ENCODE measurements at places on chromosomes 5 and 9. TPM values are rescaled to one million over a fixed set of nuclear protein-coding genes. Genes with fewer than 3 reads are reported as not detected.
A peak's percentile ranks its signal among the peaks of the same experiment; 100 is the strongest.

PCDHGA9 gene
- not detected for total RNA-seq

- H3K4me3 ChIP-seq: peak overlapping the region; percentile 62
- peaks cover 8% of the 10 kb centered on the region for H3K27me3 ChIP-seq
Observed at GRCh38 chr9:27367175-27367798, 70.3 kb upstream of the EQTN start.

- no peaks in the 10 kb centered on the region for H3K36me3 ChIP-seq
- DNase-seq: no peak
- no peak overlapping the region for H3K4me3 ChIP-seq
- H3K27me3 ChIP-seq: peaks cover 12% of the 10 kb centered on the region
- H3K27ac ChIP-seq: no peak overlapping the region
Observed at GRCh38 chr9:96199006-96199405, 103.0 kb downstream of the HSD17B3 start.

ZFP62 gene
- 23.7 TPM for total RNA-seq

GRCh38 chr5:59158637-59159391 is 575.9 kb downstream of the RAB3C start:
- no peak for DNase-seq
- H3K4me3 ChIP-seq: no peak overlapping the region
- no peaks in the 10 kb centered on the region for H3K36me3 ChIP-seq
- peaks cover 13% of the 10 kb centered on the region for H3K4me1 ChIP-seq
- H3K27me3 ChIP-seq: no peaks in the 10 kb centered on the region
- H3K27ac ChIP-seq: no peak overlapping the region

- peaks cover 7% of the 10 kb centered on the region for H3K36me3 ChIP-seq
- H3K27ac ChIP-seq: no peak overlapping the region
- no peaks in the 10 kb centered on the region for H3K4me1 ChIP-seq
Observed at GRCh38 chr5:60640901-60641300, 59.1 kb downstream of the DEPDC1B start.

DNA sequence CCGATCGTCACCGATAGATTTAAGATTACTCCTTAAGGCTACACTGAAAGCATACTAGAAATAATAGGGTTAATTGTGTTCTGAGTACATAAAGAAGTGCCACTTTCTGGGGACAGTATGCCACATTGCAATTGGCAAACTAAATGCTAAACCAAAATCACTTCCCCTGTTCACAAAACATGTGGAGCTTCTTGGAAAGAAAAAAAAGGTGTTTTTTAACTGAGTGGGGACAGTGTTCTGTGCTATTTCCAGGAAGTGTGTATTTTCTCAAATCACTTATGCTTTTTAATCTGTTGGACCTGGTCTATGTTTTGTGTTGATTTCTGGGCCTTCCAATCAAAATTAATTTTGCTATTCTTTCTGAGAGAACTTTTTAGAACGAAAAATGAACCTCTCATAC is 149.3 kb upstream of the MPDZ start:
- DNase-seq: no peak
- H3K27ac ChIP-seq: no peak overlapping the region
- H3K4me1 ChIP-seq: no peaks in the 10 kb centered on the region
- no peaks in the 10 kb centered on the region for H3K27me3 ChIP-seq
- H3K4me3 ChIP-seq: no peak overlapping the region

DNA sequence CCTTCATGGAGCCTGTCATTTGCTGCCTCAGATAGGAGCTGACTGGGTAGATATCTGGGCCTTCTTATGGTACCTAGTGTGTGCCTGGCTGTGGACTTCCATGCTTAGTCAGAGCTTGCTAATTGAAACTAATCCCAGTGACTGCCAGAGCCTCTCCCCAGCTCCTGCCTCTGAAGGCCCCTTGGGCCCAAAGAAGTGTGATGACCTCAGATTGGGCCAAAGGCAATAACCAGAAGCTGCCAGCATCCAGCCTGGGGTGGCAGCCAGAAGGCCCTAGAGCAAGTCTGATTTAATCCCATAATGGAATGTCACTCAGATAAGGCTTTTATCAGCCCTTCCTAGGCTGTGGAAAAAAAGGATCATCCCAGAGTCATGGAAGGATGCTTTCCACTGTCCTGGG is 17.1 kb upstream of the CDC23 start:
- H3K4me3 ChIP-seq: no peak overlapping the region
- H3K27me3 ChIP-seq: peaks cover 16% of the 10 kb centered on the region
- no peaks in the 10 kb centered on the region for H3K36me3 ChIP-seq
- no peak overlapping the region for H3K27ac ChIP-seq
- H3K4me1 ChIP-seq: no peaks in the 10 kb centered on the region
- DNase-seq: no peak

- H3K4me1 ChIP-seq: no peaks in the 10 kb centered on the region
- no peaks in the 10 kb centered on the region for H3K27me3 ChIP-seq
- H3K36me3 ChIP-seq: peaks cover 18% of the 10 kb centered on the region
- no peak overlapping the region for H3K27ac ChIP-seq
- H3K4me3 ChIP-seq: no peak overlapping the region
- DNase-seq: no peak
Observed at GRCh38 chr9:114299286-114300152, 23.4 kb upstream of the ORM1 start.

CCNJL gene
- total RNA-seq: not detected

DNA sequence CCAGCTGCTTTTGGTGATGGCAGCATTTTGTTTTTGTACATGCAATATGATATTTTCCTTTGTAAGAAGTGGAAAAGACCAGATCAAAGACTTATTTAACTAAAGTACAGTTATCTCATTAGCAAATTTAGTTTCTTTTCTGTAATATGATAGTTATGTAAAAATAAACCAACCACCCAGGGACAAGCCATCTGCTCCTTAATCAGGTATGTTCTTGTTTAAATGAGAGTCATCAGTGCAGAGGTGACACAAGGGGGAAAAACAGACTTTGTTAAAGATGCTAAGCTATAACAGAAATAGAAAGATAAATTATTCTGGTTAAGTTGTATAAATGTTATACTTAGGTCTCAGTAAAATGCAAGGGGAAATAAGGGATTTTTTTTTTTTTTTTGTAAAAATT is 805.7 kb upstream of the SEMA6A start:
- H3K27ac ChIP-seq: no peak overlapping the region
- no peaks in the 10 kb centered on the region for H3K27me3 ChIP-seq
- no peak for DNase-seq
- no peak overlapping the region for H3K4me3 ChIP-seq
- H3K36me3 ChIP-seq: no peaks in the 10 kb centered on the region
- H3K4me1 ChIP-seq: no peaks in the 10 kb centered on the region

CCNI2 gene
- total RNA-seq: 8.4 TPM

DNA sequence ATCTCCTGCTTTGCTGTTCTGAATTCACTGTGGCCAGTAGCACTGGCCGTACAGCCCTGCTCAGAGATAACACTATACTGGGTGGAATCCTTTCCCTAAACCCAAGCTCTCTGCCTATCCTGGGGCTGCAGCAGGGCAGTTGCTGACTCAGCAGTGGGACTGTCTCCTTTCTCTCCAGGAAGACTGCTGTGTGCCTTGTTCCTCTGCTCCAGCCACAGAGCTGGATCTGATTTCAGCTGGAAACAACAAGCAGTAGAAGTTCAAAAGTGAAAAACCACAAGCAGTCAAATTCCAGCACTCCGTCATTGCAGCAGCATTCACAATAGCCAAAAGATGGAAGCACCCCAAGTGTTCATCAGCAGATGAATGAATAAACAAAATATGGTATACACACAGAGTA is 105.0 kb downstream of the FBXL7 start:
- DNase-seq: no peak
- H3K27me3 ChIP-seq: no peaks in the 10 kb centered on the region
- H3K4me3 ChIP-seq: no peak overlapping the region

GRCh38 chr5:91787718-91788117 is 404.6 kb upstream of the ARRDC3 start:
- no peaks in the 10 kb centered on the region for H3K27me3 ChIP-seq
- H3K4me1 ChIP-seq: no peaks in the 10 kb centered on the region
- no peaks in the 10 kb centered on the region for H3K36me3 ChIP-seq
- H3K4me3 ChIP-seq: no peak overlapping the region
- H3K27ac ChIP-seq: no peak overlapping the region
- no peak for DNase-seq

DNA sequence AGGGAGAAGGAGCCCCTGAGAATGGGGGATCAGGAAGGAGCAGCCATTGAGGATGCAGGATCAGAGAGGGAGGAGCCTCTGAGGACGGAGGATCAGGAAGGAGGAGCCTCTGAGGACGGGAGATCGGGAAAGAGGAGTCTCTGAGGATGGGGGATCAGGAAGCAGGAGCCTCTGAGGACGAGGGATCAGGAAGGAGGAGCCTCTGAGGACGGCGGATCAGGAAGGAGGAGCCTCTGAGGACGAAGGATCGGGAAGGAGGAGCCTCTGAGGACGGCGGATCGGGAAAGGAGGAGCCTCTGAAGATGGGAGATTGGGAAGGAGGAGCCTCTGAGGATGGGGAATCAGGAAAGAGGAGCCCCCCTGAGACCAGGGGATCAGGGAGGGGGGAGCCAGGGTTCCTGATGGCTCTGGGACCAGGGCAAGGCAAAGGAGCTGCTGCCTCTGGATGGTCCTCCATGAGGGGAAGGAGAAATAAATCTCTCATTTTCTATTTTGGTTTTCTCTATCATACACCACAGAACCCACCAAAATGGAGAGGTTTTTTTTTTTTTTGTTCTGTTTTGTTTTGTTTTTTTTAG is 22.6 kb upstream of the SARDH start:
- peaks cover 9% of the 10 kb centered on the region for H3K36me3 ChIP-seq
- H3K4me1 ChIP-seq: no peaks in the 10 kb centered on the region
- H3K27me3 ChIP-seq: peaks cover 3% of the 10 kb centered on the region
- no peak for DNase-seq
- no peak overlapping the region for H3K27ac ChIP-seq
- no peak overlapping the region for H3K4me3 ChIP-seq

HAVCR1 gene
- 0.22 TPM for total RNA-seq

GRCh38 chr5:172402531-172403188 is 51.7 kb downstream of the SH3PXD2B start:
- no peaks in the 10 kb centered on the region for H3K36me3 ChIP-seq
- H3K4me3 ChIP-seq: no peak overlapping the region
- no peak overlapping the region for H3K27ac ChIP-seq
- no peaks in the 10 kb centered on the region for H3K4me1 ChIP-seq
- no peak for DNase-seq
- H3K27me3 ChIP-seq: peaks cover 7% of the 10 kb centered on the region

DNA sequence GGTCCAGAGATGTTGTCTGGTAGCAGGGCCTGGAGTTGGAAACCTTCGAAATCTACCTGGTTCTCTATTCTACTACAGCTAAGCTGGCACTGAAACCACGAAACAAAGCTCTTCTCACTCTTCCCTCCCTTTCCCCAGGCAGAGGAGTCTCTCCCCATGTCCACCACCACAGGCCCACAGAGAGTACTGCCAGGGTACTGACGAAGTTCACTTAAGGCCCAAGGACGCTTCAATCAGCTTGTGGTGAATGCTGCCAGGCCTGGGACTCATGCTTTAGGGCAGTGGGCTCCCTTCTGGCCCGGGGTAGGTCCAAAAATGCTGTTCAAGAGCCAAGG is 17.3 kb upstream of the CCNB1 start:
- no peaks in the 10 kb centered on the region for H3K27me3 ChIP-seq
- H3K4me3 ChIP-seq: no peak overlapping the region
- no peak for DNase-seq
- no peaks in the 10 kb centered on the region for H3K4me1 ChIP-seq

DNA sequence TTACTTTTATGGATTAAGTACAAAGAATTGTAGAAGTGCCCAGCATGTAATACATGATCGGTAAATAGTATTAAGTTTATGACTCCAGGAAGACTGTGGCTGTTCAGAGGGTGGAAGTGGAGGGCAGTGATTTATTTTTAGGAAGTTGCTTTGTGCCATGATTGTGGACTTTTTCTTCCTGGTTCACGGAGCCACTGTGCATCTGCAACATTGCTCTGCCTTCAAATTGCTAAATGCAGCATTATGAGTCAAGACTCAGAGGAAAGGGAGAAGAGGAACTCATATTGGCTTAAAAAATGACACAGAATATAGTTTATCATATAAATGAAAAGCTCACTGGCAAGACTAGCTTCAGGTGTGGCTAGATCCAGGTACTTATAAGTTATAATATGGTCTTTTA is 301.5 kb downstream of the KCTD16 start:
- no peaks in the 10 kb centered on the region for H3K36me3 ChIP-seq
- H3K4me1 ChIP-seq: no peaks in the 10 kb centered on the region
- no peak for DNase-seq
- no peak overlapping the region for H3K27ac ChIP-seq

CDO1 gene
- total RNA-seq: 0.56 TPM

DNA sequence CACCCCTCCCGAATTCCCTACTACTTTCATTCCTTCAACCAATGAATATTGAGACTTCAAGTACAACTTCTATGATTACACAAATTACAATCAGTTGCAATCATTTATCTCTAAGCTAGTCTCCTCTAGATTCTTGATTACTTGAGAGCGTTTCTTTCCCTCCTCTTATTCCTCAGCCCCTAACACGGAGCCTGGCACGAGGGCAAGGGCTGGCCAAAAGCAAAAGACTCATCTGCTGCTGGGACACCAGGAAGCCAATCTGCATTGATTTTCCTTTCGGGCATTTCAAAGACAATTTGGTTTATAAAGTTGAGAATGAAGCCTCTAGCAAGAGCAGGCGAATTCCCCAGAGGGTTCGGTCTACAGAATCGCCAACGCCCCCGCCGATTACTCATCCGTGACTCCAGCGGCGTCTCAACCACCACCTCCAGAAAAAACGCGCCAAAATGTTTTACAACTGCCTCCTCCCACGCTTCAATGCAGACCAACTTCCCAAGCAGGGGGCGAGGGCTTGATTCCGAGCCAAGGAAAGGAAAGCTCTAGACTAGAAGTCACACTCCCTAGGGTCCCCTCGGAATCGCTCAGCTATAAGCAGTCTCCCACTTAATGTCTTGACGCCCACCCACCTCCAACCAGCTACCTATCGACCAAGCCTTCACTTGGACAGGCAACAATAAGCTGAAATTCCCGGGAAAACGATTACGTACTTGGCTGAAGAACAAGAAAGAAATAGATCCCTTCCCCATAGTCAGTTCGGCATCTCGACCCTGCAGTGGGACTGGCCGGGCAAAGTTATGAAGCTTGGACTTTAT is 1.5 kb downstream of the PCSK1 start:
- H3K27me3 ChIP-seq: peaks cover 84% of the 10 kb centered on the region
- H3K27ac ChIP-seq: no peak overlapping the region
- DNase-seq: peak; percentile 22
- peaks cover 15% of the 10 kb centered on the region for H3K4me1 ChIP-seq
- no peaks in the 10 kb centered on the region for H3K36me3 ChIP-seq

DNA sequence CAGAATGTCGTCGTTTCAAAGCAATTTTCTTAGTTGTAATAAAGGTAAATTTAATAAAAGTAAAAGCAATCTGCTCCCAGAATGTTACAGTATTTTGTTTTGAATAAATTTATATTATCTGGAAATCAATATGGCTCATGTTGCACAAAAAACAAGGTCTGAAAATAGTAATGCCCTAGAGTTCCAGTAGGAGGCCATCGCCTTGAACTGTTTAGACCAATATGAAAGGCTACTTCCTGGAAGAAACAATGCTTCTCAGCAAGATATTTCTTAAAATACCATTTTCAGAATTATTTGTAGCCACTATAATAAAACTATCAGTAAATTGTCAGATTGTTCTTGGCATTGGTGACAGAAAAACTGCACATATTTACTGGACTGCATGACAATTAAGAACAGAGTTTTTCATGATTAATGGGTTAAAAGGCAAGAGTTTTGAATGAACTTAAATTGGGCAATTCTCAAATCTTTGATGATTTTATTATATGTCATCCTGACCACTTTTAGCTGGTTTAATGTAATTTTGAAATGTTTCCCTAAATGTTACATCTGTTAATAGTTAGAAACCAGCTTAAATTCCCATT is 153.2 kb downstream of the COMMD10 start:
- no peak overlapping the region for H3K4me3 ChIP-seq
- no peak for DNase-seq
- no peaks in the 10 kb centered on the region for H3K4me1 ChIP-seq
- H3K36me3 ChIP-seq: peaks cover 40% of the 10 kb centered on the region
- H3K27me3 ChIP-seq: no peaks in the 10 kb centered on the region
- H3K27ac ChIP-seq: no peak overlapping the region

LCN9 gene
- total RNA-seq: not detected

All from activated naive CD8-positive, alpha-beta T cell treated with anti-CD3 and anti-CD28 coated beads for 36 hours (primary cell).